ENCODE measurements at places on chromosomes 2 and 18.

GRCh38 chr18:62200121-62200914 lies 13.3 kb downstream of the RELCH start:
- no peak for DNase-seq

- DNase-seq: no peak
These were observed 160.3 kb downstream of the L3MBTL4 start for GRCh38 chr18:6254456-6254855.

GRCh38 chr18:24791751-24792545 lies 331.5 kb downstream of the HRH4 start:
- no peak for DNase-seq

DNA sequence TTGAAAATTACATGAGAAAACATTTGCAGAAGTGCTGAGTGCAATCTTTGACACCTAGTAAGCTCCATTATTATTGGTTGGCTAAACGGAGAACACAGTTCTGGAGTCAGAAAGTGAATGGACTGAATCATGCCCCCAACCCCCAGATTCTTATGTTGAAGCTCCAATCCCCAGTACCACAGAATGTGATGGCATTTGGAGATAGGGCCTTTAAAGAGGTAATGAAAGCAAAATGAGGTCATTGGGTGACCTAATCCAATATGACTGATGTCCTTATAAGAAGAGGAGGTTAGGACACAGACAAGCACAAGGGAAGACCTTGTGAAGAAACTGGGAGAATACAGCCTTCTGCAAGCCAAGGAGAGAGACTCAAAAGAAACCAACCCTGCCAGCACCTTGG lies 200.9 kb upstream of the EPAS1 start:
- DNase-seq: no peak

DNA sequence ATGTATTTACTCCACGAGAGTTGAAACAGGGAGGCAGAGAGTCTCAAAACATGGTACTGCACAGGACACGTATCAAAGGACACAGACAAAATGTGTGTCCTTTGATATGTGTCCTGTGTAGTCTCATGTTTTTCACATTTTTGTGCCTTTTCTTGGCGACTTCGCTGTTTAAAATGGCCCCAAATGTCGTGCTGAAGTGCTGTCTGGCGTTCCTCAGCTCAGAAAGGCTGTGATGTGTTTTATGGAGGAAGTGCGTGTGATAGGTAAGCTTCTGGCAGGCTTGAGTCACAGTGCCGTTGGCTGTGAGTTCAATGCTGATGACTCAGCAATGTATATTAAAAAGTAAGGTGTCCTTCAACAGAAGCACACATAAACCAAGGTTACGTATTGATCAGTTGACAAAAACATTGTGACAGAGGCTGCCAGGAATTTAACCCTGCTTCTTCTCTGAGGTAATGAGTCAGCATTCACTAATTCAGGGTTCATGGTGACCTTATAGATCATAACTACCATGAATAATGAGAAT lies 78.2 kb downstream of the DYSF start:
- no peak for DNase-seq

DNA sequence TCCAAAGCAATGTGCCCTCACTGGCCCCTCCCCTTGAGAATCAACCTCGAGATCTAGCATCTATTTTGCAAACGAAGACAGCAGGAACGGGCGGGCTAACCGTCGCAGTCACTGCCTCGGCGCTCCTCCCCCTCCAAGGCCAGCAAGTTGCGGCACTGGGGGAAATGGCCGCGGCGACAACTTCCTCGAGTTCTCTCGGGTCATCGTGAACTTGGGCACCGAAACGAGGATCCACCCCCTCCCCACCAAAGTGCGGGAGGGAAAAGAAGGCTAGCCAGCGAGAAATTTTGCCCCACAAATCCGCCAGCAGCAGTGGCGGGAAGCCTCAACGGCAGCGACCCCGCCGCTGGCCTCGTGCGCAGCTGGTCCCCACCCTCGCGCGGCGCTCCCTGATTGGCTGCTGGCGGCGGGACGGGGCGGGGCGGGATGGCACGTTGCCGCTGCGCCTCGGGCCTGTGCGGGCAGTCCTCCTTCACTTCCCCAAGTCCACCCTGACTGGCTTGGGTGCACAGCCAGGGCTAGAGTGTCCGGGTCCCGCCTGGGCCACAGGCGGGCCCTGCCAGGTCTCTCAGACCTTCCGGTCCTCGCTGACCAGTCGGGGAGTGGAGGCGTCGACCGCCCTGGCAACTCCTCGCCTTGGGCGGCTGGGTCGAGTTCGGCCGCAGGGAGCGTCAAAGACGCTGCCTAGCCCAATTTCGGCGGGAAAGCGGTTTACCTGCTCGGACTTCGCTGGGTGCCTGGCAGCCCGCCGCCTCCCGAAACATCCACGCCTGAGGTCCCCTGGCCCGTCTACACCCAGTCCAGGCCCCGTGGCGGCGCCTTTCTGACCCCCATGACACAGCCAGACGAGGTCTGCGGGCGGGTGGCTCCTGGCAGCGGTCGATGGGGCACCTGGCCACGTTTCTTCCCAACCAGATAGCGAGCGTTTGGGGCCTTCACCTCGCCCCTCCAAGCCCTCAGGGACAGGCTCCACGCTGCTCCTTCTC lies at the start of gene BOLL:
Gene BOLL (minus strand): TSS at position 364 of the 986 bp plus-strand sequence. CDS start 3,469 bp downstream, outside the sequence.
- no peak for DNase-seq

DNA sequence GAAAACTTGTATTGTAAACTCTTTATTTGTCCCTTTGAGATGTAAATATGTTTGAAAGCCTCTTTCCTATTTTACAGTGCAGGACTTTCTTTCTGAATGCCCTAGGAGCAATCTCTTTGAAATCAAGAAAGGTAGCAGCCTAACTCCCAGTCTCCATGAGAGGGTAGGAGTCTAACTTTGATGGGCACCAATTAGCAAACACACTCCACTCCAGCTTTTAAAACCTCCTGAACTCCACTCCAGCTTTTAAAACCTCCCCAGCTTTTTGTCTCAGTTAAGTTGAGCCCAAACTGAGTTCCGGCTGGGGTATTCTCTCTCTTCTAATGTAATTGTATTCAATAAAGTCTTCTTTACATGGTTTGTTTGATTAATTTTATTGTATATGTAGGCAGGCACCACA lies 493.7 kb upstream of the CDH7 start:
- DNase-seq: no peak

GRCh38 chr2:63735263-63735662 lies 106.4 kb upstream of the UGP2 start:
- no peak for DNase-seq

GRCh38 chr2:149180226-149180875 lies 141.9 kb downstream of the LYPD6B start:
- no peak for DNase-seq

- peak; percentile 56 for DNase-seq
These were observed 779 bp downstream of the PTPRN start for GRCh38 chr2:219308142-219309101.
